Epithelial cell of esophagus (primary cell): ENCODE measurements at places on chromosomes 5 and 9.

- DNase-seq = no peak
Observed at GRCh38 chr5:66704790-66705425, 108.7 kb downstream of the MAST4 start.

DNA sequence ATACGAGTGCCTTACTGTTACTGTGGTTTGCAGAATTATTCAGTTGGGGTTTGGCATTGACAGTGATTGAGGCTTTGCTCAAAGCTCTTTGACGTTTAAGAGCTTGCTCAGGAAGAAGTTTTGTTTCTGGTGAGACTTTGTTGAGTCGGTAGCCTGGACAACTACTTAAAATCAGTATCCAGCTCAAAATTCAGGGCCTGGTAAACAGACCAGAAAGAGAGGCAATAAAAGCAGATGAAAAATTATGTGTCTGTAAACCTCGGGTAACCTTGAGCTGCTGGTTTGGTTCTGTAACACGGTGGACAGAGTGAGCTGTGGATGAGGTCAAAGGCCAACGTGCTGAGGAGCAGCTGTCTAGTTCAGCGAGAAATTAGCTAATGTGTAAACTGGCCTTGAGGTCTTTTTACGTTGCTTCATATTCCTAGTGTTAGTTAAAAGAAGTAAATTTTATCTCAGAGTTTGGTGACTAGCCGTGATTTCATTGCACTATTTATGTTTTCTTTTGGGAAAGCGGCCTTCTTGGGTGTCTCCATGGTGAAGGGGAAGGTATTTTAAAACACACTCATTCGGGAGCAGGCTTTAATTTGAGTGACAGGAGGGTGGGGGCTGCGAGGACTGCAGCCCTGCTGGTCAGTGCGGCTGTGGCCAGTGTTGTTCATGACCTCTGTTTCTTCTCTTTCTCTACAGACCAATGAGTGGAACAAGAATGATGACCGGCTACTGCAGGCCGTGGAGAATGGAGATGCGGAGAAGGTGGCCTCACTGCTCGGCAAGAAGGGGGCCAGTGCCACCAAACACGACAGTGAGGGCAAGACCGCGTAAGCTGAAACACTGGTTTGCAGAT, 82.0 kb upstream of the TTC23L start:
- DNase-seq = no peak

DNA sequence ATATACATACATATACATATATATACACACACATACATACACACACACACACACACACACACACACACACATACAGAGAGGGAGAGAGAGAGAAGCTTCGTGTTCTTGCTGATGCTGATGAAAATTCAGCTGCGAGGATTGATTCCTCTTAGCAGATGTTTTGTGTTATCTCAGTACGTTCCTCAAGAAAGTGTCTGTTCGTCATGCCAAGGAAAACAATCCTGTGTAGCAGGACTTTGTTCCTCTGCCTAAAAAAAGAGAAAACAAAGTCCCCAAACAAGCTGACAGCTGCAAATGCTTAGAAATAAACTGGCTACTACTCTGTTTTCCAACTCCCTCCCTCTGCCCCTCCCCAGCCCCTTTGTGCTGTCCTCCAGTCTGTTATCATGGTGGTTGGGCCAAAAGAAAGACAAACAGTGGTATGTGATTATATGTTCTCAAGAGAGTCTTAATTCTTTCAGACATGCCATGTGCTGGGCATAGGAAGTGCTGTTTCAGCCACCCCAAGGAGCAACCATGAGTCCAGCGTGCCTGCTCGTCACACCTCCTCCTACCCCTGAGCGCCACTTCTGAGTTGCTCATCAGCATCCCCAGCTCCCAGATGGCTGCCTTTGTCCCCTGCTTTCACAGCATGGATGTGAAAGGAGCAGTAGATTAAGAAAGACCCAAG, 71.5 kb upstream of the EQTN start:
- no peak for DNase-seq

- DNase-seq = no peak
Observed at GRCh38 chr5:101580591-101580990, 677.5 kb upstream of the ST8SIA4 start.

GRCh38 chr5:139861889-139862207, 66.2 kb downstream of the PSD2 start:
- no peak for DNase-seq

DNA sequence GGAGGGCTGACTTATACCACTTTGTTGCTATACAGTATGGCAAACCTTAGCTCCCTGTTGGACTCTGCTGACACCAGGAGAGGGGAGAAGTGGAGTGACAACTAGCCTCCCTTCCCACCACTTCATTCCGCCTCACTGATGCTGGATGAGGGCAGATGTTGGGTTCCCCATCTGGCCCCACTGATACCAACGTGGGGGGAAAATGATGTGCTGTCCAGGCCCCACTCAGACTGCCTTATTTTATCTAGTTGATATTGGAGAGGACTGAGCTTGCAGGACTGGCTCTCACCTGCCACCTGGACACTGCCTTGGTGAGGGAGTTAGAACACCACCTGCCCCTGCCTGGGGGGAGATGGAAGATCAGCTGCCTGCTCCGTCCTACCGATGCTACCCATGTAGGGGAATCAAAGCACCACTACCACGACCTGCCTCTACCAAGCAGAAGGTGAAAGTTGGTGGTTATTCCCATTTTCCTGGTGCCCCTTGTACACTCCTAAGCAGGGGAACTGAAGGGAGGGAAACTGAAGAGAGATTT, 292.1 kb downstream of the GADD45G start:
- DNase-seq = no peak

- no peak for DNase-seq
Observed at GRCh38 chr5:127916885-127917573, 166.5 kb upstream of the SLC12A2 start.
